NCI-H2171 (cell line): ENCODE measurements at places on chromosomes 12 and 14.

- no peak for DNase-seq
Measured at GRCh38 chr12:41966001-41966400, 178.7 kb downstream of the GXYLT1 start.

GRCh38 chr12:123897221-123897620 is 75.4 kb downstream of the CCDC92 start:
- no peak for DNase-seq

GRCh38 chr12:53594897-53595615 is 31.1 kb downstream of the ATF7 start:
- DNase-seq: no peak

DNA sequence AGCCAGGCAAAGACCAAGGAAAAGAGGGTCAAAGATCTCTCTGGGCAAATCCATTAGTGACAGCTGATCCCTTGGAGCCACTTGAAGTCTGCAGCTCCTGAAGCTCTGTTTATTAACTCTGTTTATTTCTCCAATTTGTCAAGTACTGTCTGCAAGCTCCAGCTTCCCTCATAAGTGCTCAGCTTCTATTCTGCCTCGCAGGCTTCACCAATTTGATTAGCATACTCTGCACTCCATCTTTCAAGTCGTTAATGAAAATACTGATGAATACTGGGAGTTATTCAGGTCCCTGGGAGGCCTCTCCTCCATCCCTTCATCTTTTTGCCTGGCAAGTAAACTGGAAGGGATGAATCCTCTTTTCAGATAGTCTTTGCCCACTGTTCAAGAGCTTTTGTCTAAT is 54.3 kb downstream of the TTC9 start:
- no peak for DNase-seq
